ENCODE measurements at places on chromosomes 1 and 21.

DNA sequence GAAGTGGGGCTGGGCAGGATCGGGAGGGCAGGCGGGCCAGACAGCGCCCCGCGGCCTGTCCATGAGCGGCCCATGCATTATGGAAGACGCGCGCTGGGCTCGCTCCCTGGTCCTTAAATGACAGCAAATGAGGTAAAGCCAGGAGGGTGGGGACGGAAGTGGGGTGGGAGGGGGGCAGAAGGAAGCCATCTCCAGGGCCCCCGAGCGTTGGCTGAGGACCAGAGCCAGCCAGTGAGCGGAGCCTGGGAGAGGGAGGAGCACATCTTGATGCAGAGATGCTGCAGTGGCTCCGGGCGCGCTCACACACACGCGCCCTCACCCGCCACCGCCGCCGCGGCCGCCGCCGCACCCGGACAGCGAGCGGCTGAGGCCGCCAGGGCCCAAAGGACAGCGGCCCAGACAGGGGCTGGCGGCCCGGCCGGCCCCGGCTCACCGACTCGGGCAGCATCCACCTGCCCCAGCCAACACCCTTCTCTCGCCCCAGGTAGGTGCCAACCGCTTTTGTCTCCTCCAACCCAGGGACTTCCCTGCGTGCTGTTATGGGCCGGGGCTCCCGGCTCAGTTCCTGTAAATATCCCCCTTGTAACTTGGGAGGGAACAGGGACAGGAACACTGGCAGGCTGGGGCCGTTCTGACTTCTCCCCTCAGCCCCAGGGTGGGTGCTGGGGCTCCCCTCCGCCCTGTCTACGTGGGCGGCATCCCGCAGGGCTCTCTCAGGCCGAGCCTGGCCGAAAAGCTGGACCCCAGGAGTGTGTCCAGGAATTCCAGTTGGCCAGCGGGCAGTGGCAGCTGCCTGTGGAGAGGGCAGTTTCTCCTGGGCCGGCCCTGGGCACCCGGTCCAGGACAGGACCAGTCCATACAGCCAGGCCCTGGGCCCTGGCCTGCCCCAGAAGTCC, at the start of gene CNTN2:
CNTN2 (plus strand) TSS at position 302 of the 896 bp plus-strand sequence. CDS start 9,974 bp downstream, outside the sequence.
- no peak for DNase-seq

DNA sequence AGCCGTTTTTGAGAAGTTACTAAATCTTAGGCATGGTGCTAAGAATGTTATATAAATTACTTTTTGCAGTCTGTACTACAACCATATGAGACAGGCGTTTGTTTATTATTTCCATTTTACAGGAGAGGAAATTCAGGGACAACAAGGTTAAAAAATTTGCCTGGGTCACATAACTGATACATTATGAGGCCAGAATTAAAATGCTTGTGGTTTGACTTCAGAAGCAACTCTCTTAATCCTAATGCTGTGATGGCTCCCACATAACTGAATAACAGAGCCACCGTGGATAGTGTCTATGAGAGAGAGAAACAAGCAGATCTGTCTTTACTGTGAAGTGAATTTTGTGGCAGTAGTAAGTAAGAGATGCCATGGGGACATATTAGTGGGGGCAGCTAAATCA, 184.9 kb downstream of the NCAM2 start:
- no peak for DNase-seq

DNA sequence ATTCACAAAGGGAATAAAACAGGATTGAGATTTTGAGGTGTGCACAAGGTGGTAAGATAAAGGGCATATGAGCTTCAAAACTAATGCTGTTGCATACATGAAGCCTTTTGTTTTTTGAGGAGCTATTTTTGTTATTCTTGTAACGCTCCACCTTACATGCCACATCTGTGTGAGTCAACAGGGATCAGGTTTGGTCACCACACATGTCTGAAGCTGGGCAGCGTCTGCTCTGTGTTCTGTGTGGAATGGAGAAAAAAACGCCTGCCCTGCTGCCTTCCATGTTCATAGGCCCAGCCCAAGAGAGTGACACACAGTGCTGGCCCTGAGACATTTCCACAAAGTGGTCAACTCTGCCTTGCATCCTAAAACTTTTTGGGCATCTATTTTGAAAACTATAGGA, 67.7 kb downstream of the MPZL1 start:
- DNase-seq: no peak

- no peak for DNase-seq
Observed at GRCh38 chr1:215889871-215890270, 322.8 kb downstream of the KCTD3 start.

GRCh38 chr21:14078746-14079375, 131.9 kb downstream of the LIPI start:
- DNase-seq: no peak

DNA sequence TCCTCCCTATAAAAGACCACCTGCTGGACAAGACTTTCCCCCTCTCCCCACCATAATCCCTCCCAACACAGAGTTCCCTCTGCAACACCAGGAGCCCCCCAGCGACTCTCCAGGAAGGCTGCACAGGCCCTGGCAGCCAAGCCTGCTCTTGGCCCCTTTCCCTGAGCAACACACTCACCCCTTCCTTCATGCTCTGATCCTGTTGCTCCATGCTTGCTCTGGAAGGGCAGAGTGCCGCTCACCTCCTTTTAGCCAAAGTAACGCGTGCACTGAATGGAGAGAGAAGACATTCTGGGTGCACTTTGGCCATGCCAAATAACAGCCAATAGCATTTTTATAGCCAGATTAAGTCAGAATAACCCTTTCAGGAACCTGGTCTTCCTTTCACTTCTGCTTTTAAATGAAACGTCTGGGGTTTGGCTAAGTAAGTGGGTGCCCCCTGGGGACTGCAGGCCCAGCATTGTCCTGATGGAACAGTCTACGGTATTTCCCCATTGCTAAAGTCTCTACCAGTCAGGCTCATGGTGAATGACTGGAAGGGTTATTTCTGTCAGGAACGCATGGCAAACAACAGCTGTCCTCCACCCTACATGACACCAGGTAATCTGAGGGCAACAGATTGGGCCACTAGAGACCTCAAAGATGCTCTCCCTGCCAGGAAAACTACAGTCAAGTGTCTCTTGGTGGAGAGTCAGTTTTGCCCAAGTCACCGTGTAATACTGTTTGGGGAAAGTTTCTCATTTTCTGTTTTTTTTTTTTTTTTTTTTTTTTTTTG, at the start of gene SLC2A5:
SLC2A5 (minus strand) TSS at position 310 of the 775 bp plus-strand sequence; CDS start at position 211, 99 bp downstream.
- no peak for DNase-seq

DNA sequence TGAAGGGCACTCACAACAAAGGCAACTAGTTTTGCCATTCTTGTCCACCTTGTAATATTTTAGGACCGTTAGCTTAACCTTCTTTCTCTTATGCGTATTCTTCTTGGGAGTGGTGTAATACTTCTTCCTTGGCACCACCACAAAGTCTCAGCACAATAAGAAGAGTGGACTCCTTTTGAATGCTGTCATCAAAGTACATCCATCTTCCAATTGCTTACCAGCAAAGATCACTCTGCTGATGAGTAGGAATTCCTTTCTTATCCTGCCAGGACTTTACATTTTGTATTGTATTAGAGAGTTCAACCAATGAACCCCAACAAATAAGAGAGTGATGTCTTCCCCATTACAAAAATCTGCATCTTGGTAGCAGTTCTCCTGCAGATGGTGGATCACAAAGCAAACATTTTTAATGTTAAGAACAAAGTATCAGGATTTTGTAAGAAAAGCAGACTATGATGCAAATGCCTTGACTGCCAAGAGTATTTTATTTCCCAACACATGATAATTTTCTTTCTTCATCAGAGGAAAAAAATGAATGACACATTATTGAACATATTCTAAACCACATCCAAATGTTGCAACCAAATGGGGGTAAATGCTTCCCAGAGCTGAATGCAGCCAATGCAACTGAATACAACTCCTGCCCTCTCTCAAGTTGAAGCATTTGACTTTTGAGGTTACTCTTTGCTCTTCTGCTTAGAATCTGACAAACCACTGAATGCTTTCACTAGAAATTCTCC, 5.1 kb upstream of the ARNT start:
- DNase-seq: no peak

GRCh38 chr1:173122958-173123852, 72.5 kb upstream of the TNFSF18 start:
- no peak for DNase-seq

DNA sequence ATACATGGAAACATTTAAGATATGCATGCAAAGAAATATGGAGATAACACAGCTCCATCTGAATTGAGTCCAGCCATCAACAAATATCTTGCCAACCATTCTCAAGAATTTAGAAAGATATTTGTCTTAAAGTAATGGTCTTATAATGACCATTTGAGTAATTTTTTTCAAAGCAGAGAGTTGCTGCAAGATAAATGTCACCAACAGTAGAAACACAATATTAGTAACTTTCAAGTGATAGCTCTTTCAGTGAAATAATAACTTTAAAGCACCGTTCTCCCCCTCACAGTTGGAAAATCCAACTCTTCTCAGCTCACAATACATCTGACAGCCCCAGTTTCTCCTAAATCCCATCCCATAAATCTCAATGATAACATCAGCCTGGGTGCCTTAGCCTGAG, 481.0 kb upstream of the ADAMTS5 start:
- DNase-seq: no peak

- DNase-seq: no peak
Observed at GRCh38 chr1:205251576-205251975, 23.8 kb downstream of the TMCC2 start.
